ENCODE measurements at places on chromosomes 2 and 18. TPM values are rescaled to one million over a fixed set of nuclear protein-coding genes. Genes with fewer than 3 reads are reported as not detected.

The GALNT3 gene
- total RNA-seq, result 4.2 TPM

GRCh38 chr2:128215897-128216642 is 102.6 kb downstream of the HS6ST1 start:
- H3K27ac ChIP-seq, result no peak overlapping the region
- H3K27me3 ChIP-seq, result peaks cover 2% of the 10 kb centered on the region
- H3K4me1 ChIP-seq, result no peaks in the 10 kb centered on the region
- H3K4me3 ChIP-seq, result no peak overlapping the region
- DNase-seq, result no peak

The SPDYA gene
- total RNA-seq, result 3.4 TPM

The SAG gene
- not detected for total RNA-seq
